ENCODE measurements at places on chromosomes 7 and 10.

GRCh38 chr7:45700556-45700955 lies 126.4 kb downstream of the ADCY1 start:
- DNase-seq = no peak

- no peak for DNase-seq
Observed at GRCh38 chr7:76165106-76165972, 36.4 kb upstream of the SRRM3 start.

DNA sequence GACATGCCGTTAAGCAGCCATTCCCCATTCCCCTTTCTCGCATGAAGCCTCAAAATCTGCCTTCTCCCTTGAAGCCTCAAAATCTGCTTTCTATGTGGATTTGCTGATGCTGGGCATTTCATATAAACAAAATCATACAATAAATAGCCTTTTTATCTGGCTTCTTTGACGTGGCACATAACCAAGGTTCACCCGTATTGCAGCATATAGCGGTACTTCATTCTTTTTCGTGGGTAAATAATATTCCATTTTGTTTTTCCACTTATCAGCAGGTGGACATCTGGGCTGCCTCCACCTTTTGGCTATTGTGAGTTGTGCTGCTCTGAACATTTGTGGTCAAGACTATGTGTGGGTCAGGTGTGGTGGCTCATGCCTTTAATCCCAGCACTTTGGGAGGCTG lies 57.0 kb downstream of the BRI3 start:
- DNase-seq = no peak

DNA sequence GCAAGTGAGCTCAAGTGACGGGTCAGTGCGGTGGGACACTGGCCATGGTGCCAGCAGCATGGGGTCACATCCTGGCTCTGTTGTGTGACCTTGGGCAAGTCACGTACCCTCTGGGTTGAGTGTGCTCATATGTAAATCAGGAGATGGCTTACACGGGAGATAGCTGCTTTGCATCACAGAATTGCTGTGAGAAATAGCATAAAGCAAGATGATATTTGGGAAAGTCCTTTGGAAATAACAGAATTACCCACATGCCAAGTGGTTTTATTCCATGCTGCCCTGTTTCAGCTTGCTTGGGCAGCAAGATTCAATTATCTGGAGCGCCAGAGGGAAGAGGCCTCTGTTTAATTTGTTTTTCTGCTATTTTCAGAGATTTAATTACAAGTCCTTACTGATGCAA lies 48.9 kb downstream of the LYZL2 start:
- DNase-seq = no peak

DNA sequence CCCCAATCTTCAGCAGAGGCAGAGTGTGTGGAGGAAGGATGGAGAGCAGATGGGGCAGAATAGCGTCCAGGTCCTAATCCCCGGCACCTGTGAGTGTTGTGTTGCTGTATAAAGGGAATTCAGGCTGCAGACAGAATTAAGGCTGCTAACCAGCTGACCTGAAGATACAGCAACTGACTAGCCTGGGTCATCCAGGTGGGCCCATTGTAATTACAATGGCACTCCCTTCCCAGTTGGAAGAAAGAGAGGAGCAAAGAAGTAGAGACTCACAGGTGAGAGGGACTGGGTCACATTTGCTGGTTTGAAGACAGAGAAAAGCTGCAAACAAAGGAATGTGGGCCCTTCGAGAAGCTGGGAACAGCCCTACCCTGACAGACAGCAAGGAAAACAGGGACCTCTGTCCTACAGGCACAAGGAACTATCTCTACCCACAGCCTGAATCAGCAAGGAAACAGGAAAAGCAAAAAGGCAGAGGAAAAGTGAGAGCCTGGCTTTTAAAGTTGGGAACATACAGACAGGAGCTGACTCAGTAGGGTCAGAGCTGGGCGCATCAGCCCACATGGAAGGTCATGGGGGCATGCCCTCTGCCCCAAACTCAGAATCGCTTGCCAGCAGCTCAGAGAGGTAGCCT lies 11.6 kb upstream of the TMEM72 start:
- DNase-seq = no peak

DNA sequence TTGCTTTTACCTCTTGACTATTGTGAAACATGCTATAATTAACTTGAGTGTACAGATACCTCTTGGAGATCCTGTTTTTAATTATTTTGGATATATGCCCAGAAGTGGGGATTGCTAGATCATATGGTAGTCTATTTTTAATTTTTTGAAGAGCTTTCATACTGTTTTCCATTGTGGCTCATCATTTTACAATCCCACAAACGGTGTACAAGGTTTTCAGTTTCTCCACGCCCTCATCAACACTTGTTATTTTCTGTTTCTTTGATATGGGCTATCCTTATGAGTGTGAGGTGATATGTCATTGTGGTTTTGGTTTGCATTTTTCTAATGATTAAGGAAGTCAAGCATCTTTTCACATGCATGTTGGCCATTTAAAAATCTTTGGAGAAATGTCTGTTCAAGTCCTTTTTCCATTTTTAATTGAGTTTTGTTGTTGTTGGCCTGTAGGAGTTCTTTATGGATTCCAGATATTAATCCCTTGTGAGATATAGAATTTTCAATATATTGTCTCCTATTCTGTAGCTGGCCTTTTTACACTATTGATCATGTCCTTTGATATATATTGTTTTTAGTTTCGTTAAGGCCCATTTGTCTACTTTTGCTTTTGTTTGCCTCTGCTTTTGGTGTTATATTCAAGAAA lies 7.5 kb downstream of the AGK start:
- no peak for DNase-seq

- DNase-seq = no peak
Observed at GRCh38 chr10:132675031-132675740, 110.8 kb downstream of the NKX6-2 start.

DNA sequence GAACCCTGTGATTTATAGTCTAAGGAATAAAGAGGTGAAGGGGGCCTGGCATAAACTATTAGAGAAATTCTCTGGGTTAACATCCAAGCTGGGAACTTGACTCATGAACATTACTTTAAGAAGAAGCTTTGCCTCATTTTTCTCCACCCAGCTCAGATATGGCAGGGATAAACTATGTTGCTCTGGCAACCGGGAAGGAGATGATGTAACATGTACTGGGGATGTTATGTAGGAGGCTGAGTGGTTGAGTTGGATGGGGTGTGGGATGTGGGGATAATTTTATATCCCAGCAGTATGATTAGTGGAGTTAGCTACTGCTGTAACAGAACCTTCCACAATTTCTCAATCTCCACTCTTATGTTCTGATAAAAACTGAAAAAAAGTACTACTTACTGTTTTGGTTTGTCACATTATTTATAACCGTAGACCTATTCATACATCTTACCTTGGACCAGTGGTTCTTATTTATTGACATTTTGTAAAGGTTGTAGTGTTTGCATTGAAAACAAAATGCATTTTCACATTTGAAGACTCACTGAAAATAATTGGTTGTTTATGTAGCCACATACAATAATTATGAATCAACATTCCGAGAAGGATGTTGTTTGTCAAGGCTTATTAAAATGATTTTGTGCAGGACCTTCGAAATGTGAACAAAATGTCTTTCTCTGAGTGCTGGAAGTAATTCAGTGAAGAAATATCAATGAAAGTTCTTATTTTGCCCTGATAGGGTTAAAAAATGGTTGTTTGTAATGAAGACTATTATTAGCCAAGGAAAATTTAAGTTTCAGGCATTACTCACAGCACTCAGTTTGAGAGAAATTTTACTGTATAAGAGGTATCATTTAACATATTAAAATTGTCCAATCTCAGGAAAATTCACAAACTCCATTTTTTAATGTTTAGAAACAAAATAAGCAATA lies 1.3 kb downstream of the OR2F2 start:
- no peak for DNase-seq

- no peak for DNase-seq
Observed at GRCh38 chr10:92545556-92545955, 28.3 kb downstream of the IDE start.

- no peak for DNase-seq
Observed at GRCh38 chr10:101569622-101570427, 18.2 kb downstream of the POLL start.

DNA sequence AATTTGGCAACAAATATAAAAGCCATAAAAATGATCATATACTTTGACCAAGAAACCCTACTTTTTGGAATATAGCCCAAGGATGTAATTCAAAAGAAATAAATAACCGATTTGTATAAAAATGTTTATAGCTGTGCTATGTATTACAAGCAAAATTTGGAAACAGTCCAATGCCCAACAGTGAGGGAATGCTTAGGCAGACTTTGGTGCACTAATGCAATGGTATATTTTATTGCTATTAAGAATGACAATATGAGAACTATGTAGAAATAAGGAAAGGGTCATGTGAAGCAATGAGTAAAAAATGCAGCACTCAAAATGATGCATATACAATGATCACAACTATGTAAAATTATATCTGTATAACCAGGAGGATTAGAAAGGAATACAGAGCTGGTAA lies 273.8 kb upstream of the HPS1 start:
- no peak for DNase-seq

GRCh38 chr7:92758796-92759431 lies 77.5 kb downstream of the CDK6 start:
- DNase-seq = no peak

- DNase-seq = no peak
Observed at GRCh38 chr7:139294241-139294640, 46.9 kb upstream of the FMC1 start.

- no peak for DNase-seq
Observed at GRCh38 chr10:110433740-110434139, 64.0 kb upstream of the DUSP5 start.

DNA sequence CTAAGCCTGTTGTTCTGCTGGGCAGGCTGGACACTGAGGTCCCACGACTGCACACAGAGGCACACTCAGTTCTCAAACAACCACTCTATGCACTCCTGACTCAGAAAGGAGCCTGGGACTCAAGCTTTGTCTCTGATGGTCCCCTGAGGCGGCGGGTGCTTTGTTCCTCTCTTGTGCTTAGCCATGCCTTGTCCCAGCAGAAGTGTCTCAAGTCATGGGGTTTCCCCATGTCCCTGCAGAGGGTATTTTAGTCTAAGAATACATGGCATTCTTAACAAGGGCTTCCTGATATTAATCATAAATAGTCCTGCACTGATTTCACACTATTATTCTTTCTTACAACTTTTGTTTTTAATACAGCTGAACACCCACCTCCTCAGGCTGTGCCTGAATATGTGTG lies 72.5 kb downstream of the CXCL12 start:
- no peak for DNase-seq

- DNase-seq = peak; percentile 92
Observed at GRCh38 chr7:22121702-22122474, 176.2 kb upstream of the CDCA7L start.

Data from pulmonary artery endothelial cell (primary cell).